GDM1 (cell line): ENCODE measurements at places on chromosomes 1 and 21.

GRCh38 chr1:248737457-248737856 lies 18.1 kb downstream of the LYPD8 start:
- no peak for DNase-seq

DNA sequence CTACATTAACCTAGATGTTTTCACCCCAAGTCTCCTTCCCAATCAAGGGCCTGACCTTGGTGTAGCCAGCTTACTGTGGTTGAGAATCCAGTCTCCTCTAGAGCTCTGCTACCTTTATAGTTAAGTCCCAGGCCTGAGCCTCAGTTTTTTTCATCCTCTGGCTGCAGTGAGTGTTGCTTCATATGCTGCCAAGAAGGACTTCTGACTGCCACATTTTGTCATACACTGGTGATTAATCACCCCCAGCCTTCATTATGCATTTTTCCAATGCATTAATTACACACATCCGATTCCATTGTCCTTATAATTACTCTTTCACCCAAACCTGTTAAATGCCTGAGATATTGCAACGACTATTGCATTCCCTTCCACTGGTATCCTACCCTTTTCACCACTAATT lies 66.3 kb upstream of the FGGY start:
- DNase-seq, result no peak

DNA sequence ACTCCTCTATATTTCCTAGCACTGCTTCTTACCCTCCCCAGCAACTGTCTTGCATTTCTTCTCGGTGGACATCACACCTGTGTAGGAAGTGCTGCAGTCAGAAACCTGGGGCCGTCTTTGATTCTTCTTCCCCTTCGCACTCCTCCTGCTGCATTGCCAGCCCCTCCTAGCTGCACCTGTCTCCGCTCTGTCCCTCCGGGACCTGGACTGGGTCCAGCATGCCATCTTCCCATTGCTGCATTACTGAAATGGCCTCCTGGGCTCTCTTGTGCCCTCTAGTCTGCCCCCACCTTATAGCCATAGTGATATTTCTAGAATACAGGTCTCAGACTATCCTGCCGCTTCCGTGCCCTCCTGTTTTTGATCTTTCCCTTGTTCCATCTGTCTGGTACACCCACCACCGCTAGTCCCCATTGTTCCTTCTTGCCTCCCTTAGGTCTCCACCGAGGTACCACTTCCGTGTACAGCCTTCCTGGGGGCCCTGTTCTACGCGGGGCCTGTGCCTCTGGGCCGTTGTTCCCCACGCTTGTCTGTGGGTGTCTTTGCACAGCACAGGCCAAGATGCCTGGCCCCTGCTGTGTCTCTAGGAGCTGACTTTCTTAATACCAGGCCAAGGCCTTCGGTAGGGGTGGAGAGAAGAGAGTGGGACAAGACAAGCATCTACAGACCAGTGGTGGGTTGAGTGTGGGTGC lies 107.6 kb downstream of the GALNT2 start:
- DNase-seq, result no peak

DNA sequence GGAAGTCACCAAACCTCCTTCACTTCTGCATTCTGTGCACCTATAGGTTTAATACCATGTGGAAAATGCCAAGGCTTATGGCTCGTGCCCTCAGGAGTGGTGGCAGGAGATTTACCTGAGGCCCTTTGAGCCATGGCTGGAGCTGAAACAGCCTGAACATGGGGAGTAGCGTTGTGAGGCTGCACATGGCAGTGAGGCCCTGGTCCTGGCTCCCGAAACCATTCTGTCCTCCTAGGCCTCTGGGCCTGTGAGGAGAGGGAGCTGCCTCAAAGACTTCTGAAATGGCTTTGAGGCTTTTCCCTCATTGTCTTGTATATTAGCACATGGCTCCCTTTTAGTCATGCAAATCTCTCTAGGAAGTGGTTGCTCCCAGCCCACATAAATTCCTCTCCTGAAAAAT lies 20.6 kb downstream of the PTGFR start:
- no peak for DNase-seq

DNA sequence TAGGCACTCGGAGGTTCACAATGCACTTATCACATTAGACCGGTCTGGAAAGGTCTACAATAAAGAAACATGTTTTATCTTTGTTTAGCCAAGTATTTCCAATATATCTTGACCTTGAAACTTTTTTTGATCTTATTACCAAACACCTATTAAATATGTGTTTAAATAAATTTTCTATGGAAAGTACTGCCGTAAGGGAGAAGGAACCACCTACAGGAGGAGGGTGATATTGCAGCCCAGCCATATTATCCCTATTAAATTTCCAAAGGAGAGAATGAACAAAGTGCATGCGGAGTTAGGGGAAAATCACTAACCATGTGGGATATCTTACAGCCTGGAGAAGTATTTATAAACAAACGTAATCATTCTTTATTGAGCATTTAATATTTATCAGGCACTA lies 14.5 kb downstream of the BRINP2 start:
- no peak for DNase-seq

DNA sequence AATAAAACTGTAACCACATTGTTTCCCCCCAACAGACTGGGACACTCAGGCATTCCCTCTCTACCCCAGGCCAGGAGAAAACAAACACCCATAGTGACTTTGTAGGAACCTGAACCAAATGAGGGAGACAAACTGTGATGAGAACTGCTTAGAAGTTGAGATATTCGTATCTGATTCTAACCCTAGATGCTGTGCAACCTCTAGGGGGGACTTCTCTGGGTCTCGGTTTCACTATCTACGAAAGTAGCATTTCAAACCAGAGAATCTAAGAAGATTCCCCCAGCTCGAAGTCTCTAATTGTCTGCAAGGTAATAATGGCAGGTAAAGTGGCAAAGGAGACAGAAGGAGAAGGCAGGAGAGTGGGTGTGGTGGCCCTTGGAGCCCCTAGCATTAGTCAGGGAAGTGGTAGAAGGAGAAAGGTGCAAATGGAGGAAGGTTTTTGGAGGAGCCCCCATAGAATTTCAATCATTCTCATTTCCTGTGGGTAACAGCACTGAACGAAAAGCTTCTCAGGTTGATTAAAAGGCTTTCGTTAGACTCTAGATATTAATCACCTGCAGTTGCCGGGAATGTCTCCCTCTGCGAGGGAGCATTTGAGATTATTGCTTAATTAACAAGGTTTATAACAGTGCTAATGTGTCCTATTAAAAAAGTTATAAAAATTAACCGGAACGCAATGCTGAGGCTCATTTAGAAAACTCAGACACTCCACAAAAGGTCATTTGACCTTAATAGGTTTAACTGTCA lies 46.4 kb downstream of the BEND5 start:
- DNase-seq, result no peak

- DNase-seq, result no peak
These were observed 21.9 kb downstream of the GPR137B start for GRCh38 chr1:236164273-236164672.

GRCh38 chr1:10168912-10169514 lies 41.4 kb upstream of the KIF1B start:
- DNase-seq, result no peak

- peak; percentile 63 for DNase-seq
These were observed 5.2 kb upstream of the FOXD3 start for GRCh38 chr1:63316984-63317816.

DNA sequence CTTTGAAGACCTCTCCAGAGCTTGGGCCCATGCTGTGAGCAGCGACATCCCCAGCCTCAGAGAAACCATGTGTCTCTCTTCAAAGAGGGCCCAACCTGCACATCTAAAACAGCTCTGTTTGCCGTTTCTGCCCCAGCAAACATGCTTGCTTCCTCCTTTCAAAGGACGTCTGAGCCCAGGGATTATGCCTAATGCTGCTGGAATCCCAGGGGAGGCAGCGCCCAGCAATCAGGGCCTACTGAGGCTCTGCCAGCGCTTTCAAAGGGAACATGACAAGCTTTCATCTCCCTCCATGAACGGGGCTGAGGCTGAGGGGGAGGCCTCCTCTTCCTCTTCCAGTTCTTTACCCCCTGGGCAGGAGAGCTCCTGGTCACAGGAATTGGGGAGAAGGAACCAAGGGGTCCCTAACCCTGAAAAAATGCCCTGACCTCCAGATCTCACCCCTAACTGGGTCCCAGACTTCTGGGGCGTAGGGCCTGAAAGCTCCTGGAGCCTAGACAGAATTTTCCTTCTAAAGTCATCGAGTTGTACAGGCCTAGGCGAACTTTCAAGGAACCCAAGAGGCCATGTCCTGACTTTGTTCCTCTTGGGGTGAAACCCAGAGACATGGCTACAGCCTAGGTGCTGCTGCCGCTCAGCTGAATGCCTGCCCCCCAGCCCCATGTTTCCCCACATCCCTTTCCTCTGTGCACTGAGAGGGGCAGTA lies 13.4 kb upstream of the ASCL5 start:
- no peak for DNase-seq
